Tibial artery (tissue), 4 donors: ENCODE measurements at places on chromosomes 7 and 10.
A peak's percentile ranks its signal among the peaks of the same experiment; 100 is the strongest.

- no peak for DNase-seq
Observed at GRCh38 chr10:1507436-1507835, 229.9 kb downstream of the ADARB2 start.

DNA sequence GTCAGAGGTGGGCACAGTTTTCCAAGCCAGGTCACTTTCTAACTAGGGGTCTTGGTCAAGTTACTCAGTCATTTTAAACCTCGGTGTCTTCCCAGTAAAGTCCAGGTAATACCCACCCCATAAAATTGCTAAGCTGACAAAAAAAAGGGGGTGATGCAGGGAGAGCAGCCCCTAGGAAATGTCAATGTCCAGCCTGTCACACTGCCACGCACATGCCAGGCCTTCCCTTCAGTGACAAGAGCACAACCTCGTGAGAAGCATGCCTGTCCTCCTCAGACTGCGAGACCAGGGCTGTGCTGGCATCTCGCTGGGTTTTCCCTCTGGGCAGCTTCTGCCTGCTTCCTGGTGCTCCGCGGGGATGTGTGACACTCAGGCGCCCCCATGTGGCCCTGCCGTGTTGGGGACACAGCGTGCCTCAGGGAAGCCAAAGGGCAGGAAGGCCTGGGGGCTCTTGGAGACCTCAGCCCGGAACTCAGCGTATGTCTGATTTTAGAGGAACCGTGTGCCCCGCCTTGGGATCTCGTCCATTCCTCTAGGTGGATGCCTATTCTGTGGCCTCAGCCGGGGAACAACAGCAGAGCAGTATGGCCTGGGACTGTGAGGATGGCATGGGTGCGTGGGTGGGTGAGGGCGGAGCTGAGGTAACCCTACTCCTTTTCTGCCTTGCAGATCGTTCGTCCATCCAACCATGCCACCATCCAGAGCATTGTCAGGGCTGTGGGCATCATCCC, 10.2 kb upstream of the GDF2 start:
- DNase-seq = peak; percentile 88

DNA sequence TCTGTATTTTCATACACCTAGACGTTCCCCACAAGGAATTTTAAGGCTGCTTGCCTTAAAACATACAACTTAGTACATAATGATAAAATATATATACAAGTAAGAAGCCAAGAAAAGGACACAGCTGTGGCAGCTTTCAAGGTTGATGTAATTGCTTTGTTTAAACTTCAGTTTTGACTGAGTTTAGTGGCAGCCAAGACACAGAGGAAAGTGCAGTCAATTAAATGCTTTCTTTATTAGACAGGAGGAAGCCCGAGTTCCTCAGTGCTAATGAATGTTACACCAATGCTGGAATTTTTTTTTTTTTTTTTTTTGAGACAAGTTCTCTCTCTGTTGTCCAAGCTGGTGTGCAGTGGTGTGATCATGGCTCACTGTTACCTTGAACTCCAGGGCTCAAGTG, 11.2 kb upstream of the STK31 start:
- DNase-seq = no peak

- DNase-seq = no peak
Observed at GRCh38 chr10:54906940-54907339, 105.9 kb upstream of the PCDH15 start.

DNA sequence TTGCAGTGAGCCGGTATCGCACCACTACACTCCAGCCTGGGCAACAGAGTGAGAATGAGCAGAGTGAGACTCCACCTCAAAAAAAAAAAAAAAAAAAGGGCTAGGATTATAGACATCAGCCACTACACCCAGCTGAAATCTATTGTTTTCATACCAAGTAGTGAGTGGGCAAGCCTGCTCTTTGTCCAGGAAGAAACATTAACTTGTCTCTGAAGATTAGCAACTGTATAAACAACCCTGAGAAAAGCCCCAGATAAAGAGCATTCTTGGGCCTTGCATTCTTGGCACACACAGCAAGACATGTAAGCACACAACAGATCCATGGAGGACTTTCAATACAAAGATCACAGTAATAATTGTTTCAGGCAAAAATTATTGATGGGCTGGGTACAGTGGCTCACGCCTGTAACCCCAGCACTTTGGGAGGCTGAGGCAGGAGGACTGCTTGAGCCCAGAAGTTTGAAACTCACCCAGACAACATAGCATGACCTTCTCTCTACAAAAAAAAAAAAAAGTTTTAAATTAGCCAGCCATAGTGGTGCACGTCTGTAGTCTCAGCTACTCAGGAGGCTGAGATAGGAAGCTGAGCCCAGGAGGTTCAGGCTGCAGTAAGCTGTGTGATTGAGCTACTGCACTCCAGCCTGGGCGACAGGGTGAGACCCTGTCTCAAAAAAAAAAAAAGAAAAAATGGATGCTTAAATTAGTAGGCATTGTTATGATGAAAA, 4.4 kb downstream of the PSPH start:
- no peak for DNase-seq

GRCh38 chr10:24556750-24557742, 166.6 kb downstream of the ARHGAP21 start:
- DNase-seq = no peak

DNA sequence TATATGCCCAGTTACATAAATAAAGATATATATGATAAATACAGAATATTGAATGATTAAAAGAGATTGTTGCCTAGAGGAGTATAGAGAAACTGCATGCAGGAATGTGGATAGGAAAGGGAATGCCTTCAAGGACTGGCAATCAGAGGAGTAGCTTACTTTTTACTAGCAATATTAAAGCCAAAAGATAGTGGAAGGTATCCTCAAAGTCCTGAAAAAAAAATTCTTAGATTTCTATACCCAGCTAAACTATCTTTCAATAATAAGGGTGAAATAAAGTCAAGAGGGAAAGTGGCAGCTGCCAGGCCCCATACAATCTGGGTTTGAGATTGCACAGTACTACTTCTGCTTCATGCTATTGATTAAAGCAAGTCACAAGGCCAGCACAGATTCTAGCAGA, 733.2 kb downstream of the GATA3 start:
- no peak for DNase-seq

GRCh38 chr10:131937836-131938235, 37.0 kb downstream of the PPP2R2D start:
- no peak for DNase-seq

DNA sequence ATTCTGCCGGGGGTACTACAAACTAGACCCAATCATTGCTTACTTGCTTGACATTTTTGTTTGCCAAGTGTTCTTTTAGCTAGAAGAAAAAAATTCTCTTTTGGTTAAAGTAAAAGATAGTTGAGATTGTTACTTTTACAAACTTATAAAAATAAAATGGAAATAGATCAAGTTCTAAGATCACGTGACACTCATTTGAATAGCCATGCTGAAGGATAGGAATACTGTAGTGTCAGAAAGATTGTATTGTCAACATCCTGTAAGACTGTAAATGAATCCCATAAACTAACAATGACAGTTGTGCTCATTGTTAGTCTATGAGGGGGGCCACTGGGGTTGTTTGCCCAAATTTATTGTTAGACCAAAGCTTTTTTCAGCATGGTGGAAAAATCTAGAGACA, 10.5 kb downstream of the NRG3 start:
- DNase-seq = no peak

- no peak for DNase-seq
Observed at GRCh38 chr7:126657599-126658358, 595.0 kb downstream of the GRM8 start.

DNA sequence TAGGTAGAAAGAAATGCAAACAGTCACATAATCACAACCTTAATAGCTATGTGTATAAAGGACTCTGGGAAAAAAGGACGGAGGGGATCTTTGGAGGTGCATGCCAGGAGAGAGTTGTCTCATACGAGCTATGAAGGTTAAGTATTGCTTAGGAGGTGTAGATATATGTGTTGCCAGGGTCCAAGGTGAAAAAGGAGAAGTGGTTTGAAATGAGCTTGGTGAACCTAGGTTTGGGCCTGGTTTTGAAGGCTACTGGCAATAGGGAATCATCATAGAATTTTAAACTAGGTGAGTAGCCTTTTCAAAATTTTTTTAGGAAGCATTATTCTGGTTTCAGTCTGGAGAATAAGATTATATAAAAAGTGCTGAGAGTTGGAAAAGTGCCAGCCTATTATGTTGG, 336.8 kb downstream of the AUTS2 start:
- no peak for DNase-seq

GRCh38 chr10:56466005-56466404, 104.9 kb upstream of the ZWINT start:
- DNase-seq = no peak

DNA sequence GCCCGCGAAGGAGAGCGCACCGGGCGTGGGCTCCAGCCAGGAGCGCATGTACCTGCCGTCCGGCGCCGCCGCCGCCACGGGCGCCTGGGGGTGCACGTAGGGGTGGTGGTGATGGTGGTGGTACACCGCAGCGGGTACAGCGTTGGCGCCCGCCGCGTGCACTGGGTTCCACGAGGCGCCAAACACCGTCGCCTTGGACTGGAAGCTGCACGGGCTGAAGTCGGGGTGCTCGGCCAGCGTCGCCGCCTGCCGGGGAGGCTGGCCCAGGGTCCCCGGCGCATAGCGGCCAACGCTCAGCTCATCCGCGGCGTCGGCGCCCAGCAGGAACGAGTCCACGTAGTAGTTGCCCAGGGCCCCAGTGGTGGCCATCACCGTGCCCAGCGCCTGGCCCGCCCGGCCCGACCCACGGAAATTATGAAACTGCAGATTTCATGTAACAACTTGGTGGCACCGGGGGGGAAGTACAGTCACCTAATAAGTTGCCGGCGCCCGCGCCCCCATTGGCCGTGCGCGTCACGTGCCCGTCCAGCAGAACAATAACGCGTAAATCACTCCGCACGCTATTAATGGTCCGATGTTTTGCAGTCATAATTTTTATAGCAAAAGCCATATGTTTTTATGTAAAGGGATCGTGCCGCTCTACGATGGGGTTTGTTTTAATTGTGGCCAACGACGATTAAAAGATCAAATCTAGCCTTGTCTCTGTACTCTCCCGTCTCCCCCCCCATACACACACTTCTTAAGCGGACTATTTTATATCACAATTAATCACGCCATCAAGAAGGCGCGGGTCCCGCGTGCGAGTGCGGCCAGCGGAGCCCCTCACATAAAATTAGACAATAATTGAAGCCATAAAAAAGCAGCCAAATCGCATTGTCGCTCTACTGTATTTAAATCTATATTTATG, at the start of gene HOXA9:
Gene HOXA9 (minus strand): TSS at position 449 of the 907 bp plus-strand sequence. CDS start 80 bp downstream, at position 369.
- peak; percentile 97 for DNase-seq

DNA sequence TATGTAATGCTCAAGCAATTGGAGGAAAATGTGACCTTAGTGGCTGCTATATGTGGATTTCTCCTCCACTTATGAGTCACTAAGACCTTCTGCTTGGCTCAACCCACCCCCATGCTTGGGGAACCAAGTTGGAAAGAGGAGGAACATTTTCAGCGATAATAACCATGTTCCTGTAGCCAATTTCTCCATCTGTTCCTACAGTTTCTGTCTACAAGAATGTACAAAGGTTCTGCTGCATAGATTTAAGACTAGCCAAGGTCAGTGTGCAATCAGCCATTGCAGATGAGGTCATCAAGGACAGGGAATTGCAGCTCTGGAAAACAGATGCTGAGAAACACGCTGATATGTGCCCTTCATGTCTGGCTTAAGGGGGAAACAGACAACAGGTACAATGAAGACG, 5.6 kb upstream of the NRCAM start:
- no peak for DNase-seq

- no peak for DNase-seq
Observed at GRCh38 chr7:140734096-140734495, 37.6 kb downstream of the NDUFB2 start.

DNA sequence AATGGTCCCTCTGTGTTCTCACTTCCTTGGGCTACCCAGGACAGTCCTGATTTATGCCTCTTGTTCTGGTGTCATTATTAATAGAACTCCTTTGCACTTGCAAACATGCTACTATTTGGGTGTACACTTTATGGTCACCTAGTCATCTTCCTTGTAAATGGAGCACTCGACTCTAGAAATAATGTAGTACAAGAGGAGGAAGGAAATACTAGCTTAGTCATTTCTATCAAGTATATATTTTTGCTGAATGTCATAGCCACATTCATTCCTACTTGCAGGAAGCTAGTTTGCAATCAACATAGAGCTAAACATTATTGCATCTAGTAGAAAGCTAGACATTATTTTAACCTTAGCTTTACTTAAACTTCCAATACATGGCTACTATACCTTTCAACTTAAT, 335.3 kb downstream of the MAGI2 start:
- DNase-seq = no peak

- DNase-seq = no peak
Observed at GRCh38 chr10:61943674-61944378, 42.3 kb downstream of the ARID5B start.

- DNase-seq = no peak
Observed at GRCh38 chr10:52956461-52956860, 183.9 kb upstream of the MBL2 start.

DNA sequence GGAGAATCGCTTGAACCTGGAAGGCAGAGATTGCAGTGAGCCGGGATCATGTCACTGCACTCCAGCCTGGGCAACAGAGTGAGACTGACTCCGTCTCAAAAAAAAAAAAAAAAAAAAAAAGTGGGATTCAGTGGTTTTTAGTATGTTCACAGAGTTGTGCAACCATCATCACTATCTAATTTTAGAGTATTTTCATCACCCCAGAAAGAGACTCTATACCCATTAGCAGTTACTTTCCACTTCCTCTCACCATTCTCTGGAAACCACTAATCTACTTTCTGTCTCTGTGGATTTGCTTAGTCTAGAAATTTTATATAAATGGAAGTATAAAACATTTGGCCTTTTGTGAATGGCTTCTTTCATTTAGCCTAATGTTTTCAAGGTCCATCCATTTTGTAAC, 113.4 kb downstream of the ST7 start:
- no peak for DNase-seq

DNA sequence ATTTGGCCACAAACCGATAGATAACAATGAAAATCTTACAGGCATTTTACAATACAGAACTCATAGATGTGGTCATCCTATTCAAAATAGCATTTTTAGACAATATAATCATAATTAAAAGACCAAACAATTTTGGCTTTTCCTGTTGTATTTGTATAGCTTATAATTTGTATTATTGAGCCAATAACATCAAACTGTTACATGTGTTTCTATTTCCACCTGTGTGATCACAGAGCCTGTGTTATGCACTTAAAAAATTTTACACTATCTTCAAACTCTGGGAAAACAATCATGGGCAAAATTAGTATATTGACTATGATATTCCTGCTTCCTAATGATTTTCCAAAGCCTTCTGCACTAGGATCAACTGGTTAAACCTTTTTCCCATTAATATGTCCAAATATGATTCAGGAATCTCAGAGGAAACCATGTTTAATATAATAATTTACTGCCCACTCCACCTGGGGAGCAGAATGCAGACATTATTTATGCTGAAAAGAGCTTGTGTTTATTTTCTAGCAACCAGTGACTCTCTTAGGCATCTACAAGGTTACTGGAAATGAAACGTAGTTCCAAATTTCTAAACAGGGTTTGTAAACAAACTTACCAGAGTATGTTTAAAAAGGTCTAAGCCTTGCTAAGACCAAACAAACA, 1.7 kb downstream of the RHOBTB1 start:
- no peak for DNase-seq

- no peak for DNase-seq
Observed at GRCh38 chr7:99278180-99278579, 5.5 kb downstream of the MYH16 start.
